ENCODE measurements at places on chromosomes 12 and 14. TPM values are rescaled to one million over a fixed set of nuclear protein-coding genes. Genes with fewer than 3 reads are reported as not detected.
A peak's percentile ranks its signal among the peaks of the same experiment; 100 is the strongest.

The ASB2 gene
- total RNA-seq, result 156 TPM

DNA sequence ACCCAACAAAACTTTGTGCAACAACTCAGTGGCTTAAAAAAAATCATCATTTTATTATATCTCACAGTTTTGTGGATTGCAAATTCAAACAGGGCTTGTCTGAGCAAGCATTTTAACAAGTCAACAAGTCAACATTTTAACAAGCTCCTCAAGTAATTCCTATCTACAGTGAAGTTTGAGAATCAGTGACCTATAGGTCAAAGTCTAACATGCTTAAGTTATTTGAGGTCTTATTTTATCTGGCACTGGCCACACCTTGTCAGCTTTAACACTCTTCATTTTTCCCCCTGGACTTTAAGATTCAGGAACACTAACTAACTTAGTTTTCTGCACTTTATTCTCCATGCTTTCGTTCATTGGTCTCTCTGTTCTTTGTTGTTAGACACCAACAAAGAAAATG, 71.2 kb upstream of the PELI2 start:
- no peak for DNase-seq

GRCh38 chr14:90624732-90625400, 191.4 kb downstream of the TTC7B start:
- DNase-seq, result no peak

DNA sequence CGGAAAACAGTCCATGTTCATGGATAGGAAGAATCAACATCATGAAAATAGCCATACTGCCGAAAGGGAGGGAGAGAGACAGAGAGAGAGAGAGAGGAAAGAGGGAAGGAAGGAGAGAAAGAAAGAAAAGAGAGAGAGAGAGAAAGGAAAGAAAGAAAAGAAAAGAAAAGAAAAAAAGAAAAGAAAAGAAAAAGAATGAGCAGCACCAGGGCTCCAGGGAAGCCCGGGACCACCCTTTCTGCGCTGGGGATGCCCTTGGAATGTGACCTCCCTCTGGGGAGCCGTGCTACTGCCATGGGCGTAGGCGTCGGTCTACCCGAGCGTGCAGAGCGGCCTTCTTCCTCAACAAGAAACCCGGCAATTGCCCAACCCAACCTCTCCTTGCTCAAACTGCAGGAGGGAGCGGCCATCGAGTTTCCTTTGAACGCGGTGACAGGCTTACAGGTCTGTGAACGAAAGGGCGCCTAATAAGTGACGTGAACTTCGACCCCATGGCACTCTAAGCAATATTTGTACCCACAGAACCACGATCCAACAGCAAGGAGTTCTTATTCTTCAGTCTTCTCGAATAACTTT, 16.9 kb downstream of the OR6S1 start:
- peak; percentile 87 for DNase-seq
